ENCODE measurements at places on chromosomes 4 and X.

DNA sequence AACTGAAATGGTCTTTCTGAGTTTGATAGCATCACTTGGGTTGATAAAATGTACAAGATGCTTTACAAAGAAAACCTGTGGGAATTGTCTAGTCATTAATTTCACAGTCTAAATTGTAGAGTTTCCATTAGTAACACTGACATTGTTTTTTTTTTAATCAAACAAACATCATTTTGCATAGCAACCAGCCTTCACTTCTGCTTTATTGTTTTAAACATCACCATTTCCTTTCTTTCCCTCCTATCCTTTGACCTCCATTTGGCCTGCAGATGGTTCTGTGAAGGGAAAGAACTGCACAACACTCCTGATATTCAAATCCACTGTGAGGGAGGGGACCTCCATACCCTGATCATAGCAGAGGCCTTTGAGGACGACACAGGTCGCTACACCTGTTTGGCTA lies 171.1 kb downstream of the PALLD start:
- DNase-seq = no peak

DNA sequence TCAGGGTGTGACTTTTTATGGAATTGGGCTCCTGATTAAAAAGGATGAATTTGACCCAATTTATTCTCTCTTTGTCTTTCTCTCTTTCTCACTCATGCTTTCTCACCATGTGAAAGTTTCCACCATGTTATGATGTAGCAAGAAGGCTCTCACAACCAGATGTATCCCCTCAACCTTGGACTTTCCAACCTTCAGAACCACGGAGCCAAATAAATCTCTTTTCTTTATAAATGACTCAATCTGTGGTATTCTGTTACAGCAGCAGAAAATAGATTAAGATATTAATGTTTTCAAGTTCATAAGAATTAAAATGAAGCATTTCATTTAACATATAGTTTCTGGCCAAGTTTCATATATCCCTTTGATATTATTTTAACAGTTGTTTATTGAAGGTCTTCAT lies 698.5 kb downstream of the TRAM1L1 start:
- DNase-seq = no peak

DNA sequence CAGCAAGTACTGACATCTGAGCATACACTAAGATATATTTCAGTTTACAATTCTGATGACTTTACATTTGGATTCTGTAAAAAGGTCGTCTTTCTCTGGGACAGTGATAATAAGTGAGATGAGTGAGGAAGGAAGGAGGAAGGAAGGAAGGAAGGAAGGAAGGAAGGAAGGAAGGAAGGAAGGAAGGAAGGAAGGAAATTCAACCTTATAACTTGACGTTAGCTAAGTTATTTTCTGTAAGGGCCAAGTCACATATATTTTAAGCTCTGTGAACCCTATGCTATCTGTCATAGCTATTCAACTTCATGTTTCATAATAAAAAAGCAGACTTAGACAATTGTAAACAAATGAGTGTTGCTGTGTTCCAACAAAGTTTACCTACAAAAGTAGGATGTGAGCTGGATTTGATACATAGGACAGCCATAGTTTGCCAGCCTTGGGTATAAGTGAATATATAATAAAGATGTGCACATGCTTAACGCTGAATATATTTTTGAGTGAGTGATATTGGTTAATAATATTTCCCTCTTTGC lies 753.0 kb upstream of the NDST4 start:
- no peak for DNase-seq

- no peak for DNase-seq
These were observed 45.8 kb downstream of the AREG start for GRCh38 chr4:74490736-74491135.

GRCh38 chrX:150566734-150567182 lies 1.7 kb upstream of the MTM1 start:
- no peak for DNase-seq

GRCh38 chr4:1898681-1899080 lies 27.5 kb downstream of the NSD2 start:
- DNase-seq = no peak

Data from posterior cingulate gyrus (tissue), 11 donors.